BE2C (cell line): ENCODE measurements at places on chromosomes 12 and 14.
A peak's percentile ranks its signal among the peaks of the same experiment; 100 is the strongest.

- DNase-seq: no peak
Observed at GRCh38 chr12:90773491-90773890, 181.5 kb downstream of the CCER1 start.

DNA sequence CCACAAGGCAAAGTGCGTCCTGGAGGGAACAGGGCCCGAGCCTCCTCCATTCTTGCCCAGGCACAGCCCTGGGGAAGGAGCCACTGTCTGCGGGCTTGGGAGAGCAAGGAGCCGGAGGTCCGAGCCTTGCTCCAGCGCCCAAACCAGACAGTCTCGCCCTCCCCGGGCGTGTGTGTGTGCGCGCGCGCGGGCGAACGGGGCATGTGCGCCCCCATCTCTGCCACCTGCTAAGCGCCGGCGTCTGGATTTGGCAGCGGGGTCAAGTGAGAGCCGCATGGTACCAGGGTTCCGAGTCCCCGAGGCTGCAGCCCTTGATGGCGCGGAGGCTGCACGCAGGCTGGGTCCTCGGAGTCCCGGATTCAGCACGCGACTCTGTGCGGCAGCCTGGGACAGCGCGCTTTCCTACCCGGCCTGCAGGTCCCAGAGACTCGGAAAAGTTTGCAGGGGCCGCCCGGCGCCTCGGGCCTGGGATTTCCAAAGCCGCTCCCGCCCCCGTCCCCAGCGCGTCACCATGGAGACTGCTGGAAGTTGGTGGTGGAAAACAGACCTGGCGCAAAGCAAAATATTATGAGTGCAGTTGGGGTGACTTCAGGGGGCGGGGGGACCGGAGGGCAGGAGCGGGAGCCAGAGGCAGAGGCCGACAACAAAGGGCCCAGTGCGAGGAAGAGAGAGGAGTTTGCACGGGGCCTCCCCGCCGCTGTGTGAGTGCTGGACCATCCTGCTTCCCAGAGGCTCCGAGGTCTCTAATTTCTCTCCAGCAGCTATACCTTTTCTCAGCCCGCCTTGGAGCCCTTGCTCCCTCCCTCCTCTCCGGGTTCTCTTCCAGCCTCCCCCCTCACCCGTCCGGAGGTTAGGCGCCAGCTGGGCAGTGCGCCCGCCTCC is 4.2 kb downstream of the RFX4 start:
- DNase-seq: no peak

DNA sequence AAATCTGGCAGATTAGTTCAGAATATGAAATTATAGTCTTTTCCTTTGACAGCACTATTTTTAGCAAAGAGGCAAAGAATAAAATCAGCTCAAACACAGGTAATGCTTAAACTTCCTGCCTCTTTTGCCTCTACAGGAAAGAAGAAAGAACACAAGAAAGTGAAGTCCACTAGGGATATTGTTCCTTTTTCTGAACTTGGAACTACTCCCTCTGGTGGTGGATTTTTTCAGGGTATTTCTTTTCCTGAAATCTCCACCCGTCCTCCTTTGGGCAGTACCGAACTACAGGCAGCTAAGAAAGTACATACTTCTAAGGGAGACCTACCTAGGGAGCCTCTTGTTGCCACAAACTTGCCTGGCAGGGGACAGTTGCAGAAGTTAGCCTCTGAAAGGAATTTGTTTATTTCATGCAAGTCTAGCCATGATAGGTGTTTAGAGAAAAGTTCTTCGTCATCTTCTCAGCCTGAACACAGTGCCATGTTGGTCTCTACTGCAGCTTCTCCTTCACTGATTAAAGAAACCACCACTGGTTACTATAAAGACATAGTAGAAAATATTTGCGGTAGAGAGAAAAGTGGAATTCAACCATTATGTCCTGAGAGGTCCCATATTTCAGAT is 17.4 kb downstream of the TMPO start:
- DNase-seq: no peak

- DNase-seq: peak; percentile 2
Observed at GRCh38 chr12:34396006-34396860, 373.9 kb downstream of the ALG10 start.

- no peak for DNase-seq
Observed at GRCh38 chr12:122116707-122117535, 38.4 kb downstream of the MLXIP start.

GRCh38 chr14:52873694-52874093 is 77.2 kb downstream of the FERMT2 start:
- no peak for DNase-seq

DNA sequence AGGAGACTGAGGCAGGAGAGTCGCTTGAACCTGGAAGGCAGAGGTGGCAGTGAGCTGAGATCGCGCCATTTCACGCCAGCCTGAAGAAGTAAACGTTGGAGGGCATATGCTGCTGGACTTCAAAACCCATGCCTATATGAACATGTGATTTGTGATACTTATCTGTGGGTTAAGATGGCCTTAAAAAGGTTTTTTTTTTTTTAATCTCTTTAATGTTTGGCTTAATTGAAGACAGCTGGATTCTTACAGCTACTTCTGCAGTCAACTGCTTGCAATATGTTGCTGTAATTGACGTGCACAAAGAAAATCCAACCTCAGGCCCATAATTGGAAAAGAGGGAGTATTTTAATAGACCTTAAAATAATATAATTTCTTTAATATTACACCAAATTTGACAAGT is 1.5 kb upstream of the B3GNT4 start:
- no peak for DNase-seq

DNA sequence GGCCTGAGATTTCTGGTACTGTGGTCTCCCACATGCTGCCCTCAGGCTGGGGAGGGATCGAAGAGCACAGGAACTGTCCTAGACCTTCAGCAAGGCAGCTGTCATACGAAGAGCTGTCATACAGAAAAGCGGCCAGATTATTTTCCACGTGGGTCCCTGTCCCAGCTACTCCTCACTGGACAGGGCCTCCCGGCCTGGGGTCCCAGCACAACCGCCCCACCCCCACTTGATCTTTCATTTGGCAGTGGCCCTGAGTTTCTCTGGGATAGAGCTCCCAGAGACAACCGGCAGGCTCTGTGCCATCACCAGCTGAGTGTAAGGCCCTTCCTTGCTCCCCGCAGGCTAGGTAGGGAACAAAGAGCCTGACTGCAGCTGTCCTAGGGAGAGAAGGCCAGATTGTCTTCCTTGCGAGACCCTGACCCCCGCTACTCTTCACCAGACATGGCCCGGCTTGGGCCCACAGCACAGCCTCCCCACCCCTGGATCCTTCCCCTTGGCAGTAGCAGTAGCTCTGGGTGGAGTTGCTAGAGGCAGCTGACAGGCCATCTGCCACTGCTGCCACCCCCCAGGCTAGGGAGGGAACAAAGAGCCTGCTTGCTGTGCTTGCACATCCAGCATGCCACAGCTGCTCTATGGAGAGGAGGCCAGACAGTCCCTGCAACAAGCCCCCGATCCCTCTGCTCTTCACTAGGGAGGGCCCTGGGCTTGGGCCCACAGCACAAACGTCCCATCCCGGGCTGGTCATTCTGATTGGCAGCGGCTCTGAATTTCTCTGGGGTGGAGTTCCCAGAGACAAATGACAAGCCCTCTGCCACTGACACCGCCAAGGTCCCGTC is 3.1 kb upstream of the OR4N2 start:
- DNase-seq: peak; percentile 14

- DNase-seq: no peak
Observed at GRCh38 chr12:132812631-132813305, 15.9 kb downstream of the GOLGA3 start.

- peak; percentile 91 for DNase-seq
Observed at GRCh38 chr12:54374562-54375258, 9.8 kb downstream of the ZNF385A start.

- DNase-seq: no peak
Observed at GRCh38 chr14:89600950-89601826, 184.2 kb upstream of the FOXN3 start.

DNA sequence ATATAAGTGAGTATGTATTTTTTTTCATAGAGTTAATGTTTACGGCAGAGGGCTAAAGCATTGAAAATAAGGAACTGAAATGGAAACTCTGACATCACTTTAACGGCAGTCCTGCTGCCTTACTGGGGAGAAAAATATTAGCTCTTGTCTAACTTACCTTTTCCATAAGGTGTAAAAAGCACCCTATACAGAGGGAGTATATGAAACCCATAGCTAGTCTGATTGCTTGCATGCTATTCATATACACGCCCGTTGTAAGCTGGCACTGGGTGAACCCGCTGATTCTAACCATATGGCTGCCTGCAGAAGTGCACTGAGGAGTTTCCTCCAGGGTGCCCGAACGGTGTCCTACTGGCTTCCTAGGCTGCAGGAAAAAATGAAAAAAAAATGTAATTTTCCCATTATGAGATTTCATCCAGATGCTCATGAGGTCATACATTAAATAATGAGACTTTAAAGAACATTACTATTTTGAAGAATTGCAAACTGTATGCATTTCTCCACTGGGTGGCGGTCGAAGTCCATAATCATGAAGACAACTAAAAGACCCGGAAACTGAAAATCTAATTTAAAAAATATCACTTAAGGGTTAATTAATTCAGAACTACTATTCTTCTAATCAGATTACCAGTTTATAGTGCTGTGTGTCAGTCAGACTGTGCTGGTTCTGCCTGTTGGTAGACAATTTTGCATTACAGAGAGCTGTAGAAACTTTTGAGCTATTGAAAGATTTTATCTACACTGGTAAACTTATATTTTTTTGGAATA is 144.7 kb downstream of the ALX1 start:
- DNase-seq: peak; percentile 50

GRCh38 chr14:103729496-103730448 is 14.2 kb downstream of the ZFYVE21 start:
- no peak for DNase-seq

DNA sequence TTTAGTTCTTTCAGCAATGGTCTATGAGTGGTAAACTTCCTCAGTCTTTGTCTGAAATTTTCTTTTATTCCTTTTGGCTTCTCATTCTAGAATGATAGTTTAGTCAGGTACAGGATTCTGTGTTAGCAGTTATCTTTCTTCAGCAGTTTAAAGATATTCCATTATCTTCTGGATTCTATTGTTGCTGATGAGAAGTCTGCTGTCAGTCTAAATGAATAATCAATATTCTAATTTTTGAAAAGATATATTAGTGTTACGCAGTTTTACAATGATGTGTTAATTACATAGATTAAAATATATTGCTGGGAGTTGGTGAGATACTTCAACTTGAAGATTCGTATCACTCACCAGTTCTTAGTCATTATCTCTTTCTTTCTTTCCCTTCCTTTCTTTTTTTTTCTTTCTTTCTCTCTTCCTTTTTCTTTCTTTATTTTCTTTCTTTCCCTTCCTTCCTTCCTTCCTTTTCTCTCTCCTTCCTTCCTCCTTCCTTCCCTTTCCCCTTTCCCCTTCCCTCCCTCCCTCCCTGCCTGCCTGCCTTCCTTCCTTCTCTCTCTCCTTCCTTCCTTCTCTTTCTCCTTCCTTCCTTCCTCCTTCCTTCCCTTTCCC is 17.8 kb downstream of the CACNA1C start:
- DNase-seq: no peak

DNA sequence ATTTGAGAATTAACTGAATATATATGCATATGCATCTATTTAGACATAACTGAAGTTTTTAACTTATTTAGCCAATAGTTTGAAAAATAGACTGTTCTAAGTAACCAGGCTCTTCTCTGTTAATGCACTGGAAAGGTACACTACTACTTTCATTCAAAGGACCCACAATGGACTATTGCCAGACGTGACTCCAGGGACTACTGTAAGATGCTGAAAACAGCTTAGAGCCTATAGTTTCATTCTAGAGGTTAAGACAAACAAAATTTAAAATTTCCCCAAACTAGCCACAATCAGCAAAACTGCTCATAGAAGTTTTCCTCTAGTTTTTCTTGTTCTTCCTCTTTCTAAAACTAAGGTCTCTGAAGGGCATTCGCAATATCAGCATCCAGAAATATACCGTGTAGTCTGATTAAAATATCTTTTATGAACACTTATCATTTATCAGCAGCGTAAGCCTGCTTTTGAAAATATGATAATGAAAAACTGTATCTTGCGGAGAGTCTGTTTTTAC is 10.4 kb downstream of the APPL2 start:
- no peak for DNase-seq

DNA sequence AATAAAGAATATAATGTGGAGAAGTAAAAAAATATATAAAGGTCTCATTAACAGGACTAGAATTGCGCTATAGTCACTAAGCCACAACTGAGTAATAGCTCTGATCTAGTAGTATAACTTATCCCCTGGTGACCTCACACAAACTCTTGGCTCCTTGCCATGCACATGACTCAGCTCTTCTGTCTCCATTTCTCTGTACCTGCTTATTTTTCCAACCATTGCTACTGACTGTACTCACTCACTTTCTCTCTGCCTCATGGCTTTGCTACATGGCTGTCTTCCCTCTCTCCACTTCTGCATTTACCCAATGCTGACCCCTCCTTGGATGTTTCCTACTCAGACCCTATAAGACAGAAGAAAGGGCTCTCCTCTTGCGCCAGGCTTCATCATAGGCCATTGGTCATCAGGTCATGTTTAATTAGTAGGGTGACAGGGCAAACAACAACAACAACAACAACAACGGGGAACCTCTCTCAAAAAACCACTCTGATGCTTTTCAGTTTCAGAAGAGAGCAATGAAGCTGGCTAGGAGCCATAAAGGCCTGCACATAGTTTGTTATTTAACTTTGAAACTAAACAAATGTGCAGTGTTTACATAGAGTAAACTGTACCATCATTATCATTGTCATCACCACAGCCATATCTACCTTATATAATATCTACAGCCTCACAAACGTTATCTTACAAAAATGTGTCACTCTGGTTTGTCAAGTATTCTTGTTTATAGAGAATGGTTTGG is 25.6 kb upstream of the KRAS start:
- peak; percentile 68 for DNase-seq

- DNase-seq: no peak
Observed at GRCh38 chr12:56517854-56518253, 3.8 kb upstream of the RBMS2 start.

GRCh38 chr14:79652513-79653307 is 558.6 kb downstream of the DIO2 start:
- no peak for DNase-seq

- DNase-seq: no peak
Observed at GRCh38 chr14:74049876-74050495, 30.8 kb downstream of the BBOF1 start.

DNA sequence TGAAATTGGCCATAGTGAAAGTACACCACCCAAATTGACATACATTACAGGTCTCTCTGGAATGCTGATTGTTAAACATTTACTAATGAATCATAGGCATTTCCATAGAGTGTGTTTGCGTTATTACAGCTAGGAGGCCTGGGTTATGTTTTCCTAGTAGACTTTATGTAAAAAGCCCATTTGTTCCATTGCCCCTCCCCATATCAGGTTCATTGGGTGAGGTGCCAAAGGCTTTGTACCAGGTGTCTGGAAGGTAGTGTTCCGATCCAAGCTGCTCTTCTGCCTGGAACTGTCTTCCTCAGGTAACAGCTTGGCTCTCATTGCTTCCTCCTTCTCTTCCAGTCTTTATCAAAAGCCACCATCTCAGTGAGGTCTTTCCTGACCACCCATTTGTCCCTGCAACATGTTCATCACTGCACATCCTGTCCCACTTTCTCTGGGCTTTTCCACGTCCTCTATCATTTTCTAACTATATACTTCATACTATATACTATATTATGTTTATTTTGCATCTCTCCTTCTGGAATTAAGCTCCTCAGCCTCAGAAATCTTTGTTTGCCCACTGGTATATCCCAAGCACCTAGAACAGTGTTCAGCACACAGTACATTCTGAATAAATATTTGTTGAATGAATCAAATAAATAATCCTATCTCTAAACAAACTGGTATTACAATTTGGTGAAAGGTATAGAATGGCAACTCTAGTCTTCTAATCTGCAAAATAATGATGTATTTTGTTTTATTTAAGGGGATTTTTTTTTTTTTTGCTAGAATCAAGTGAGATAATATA is 252.3 kb downstream of the KTN1 start:
- no peak for DNase-seq
